SK-N-DZ (cell line): ENCODE measurements at places on chromosomes 11 and 22.

DNA sequence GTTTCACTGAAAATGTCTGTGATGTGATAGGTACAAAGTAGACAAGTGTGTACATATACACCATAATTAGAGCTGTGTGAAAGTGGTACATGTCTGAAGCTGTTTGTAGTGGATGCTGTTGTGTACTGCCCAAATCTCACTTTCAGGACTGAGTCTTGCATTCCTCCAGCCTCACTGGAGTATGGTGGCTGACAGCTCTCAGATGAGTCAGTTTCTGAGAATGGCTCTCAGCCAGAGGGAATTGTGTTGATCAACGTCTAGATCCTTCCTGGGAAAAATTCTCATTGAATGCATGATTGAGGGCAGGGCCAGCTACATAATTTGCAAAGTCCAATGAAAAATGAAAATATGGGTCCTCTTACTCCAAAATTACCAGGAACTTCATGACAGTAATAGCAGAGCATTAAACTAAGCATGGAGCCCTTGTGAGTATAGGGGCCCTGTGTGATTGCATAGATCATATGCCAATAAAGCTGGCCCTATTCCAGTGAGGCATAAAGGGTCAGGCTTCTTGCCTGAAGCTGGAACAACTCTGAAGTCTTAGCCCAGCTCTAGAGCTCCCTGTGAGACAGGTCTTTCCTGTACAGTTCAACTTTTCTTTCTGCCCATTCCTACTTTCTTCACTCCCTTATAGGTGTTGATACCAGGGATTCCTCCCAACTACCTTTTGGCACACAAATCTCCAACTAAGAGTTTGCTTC lies 10.8 kb upstream of the CYP2R1 start:
- no peak for DNase-seq

- DNase-seq: no peak
These were observed 13.6 kb upstream of the RFPL2 start for GRCh38 chr22:32218470-32218869.

DNA sequence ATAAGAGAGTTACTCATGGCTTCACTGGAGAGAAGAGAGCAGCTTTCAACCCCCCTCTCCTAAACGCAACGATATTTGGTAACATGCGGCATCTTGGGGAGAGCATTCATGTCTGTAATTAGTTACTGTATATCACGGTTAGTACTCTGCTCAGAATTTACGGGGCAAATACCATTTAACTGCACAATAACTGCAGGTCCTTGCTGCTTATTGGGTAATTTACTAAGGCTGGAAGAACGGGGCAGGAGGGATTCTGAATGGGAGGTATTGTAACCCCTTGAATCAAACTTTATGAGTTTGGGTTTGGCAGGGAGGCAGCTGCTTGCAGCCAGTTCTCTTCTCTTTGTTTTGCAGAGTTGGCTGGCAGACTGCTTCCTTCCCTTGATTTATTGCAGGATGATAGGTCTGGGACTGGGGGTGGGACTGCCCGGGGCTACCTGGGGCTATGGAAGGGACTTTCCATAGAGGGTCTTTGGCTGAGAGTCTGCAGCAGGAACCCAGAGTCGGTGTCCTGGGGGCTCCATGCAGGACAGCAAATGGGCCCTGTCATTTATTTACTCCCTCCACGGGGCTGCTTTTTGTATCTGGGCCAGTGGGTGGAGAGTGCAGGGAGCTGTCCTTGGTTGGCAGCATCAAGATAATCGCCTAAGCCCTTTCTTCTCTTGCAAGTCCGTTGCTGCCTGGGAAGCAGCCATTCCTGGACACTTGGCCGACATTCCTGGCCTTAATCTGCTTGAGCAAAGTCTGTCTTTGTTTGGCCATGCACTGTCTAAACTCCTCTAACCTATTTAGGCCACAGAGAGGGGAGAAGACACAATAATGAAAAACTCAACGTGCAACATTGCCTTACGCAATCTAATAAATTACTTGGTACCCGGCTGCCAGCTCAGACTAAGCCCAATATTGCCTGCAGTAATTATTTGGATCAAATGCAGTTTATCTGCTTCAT lies 188.9 kb downstream of the ST3GAL4 start:
- no peak for DNase-seq

DNA sequence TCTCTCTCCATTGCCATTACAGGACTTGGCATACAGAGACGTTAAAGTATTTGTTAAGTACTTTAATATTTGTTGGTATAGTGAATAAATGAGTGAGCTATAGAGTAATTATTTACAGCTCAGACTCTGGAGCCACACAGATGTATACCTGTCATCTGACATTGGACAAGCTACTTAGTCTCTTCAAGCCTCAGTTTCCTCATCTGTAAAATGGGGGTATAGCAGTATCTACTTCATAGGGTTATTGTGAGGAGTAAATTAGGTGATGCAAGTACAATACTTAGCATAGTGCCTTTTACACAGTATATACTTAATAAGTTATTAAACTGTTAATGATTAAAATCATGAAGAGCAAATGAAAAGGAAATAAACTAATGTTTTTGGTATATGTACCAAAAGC lies 203.2 kb downstream of the NAV2 start:
- DNase-seq: no peak

DNA sequence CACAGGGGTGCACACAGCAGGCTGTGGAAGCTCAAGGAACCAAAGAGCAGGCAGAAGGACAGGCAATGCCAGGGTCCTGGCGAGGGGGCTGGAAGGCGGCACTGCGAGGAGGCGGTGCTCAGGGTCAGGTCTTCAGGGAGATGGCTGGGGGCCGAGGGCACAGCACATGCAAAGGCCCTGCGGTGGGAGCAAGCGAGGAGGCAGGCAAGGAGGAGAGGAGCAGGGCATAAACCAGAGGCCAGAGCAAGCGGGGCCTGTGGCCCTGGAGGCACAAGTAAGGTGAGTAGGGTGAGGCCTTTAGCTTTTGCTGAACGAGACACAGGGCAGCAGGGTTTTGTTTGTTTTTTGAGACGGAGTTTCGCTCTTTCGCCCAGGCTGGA lies 126.9 kb downstream of the ARHGAP8 start:
- no peak for DNase-seq

GRCh38 chr11:60876168-60876485 lies 8.8 kb downstream of the ZP1 start:
- DNase-seq: no peak

GRCh38 chr11:131691181-131692041 lies 321.0 kb downstream of the NTM start:
- no peak for DNase-seq

DNA sequence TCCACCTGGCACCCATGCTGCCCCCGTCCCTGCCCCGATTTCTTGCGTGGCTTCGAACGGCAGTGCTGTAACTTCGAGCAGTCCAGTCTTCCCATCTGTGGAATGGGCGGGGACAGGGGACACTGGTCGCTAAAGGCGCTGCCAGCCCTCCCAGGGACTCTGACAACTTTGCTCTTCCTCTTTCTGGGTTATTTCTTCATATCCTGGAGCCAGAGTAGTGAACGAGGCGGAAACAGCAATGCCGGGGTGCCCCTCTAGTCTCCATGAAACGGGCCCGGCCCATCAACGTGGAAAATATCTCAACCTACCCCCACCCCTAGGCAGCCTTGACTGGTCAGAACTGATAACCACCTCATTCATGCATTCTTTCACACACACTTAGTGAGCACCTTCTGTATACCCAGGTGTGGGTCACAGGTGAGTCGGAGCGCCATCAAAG lies 42.8 kb downstream of the TRIOBP start:
- no peak for DNase-seq

DNA sequence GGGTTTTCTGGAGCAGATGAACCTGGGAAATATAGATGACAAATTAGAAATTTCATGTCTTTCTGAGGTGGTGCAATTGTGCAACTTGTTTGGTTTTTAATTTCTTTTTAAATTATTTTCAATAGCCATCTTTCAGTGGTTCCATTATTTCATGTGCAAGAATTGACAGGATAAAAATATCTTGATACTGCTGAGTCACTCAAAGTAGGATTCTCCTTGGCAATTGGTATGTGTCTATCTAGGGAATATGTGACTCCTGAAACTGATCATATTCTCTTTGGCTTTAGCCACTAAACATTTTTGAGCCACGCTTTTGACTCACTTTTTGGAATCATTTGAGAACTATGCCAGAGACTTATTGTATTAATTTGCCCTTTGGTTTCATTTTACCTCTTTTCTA lies 331.5 kb downstream of the KCNA4 start:
- DNase-seq: no peak

DNA sequence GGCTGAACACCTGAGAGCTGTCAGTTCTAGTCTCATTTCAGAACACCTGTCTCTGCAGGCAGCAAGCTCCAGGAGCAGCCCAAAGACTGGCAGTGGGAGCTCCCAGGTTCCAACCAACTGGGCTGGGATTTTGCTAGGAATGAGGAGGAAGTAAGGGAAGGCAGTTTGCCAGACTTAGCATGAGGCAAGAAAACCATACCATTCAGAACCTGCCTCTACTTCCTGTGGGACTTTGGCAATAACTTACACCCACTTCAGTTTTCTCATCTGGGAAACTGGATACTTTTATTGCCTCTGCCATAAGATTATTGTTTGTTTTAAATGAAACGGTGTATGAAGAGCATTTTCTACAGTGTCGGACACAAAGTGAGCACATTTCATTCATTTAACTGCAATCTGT lies 363.7 kb upstream of the ISX start:
- DNase-seq: no peak

DNA sequence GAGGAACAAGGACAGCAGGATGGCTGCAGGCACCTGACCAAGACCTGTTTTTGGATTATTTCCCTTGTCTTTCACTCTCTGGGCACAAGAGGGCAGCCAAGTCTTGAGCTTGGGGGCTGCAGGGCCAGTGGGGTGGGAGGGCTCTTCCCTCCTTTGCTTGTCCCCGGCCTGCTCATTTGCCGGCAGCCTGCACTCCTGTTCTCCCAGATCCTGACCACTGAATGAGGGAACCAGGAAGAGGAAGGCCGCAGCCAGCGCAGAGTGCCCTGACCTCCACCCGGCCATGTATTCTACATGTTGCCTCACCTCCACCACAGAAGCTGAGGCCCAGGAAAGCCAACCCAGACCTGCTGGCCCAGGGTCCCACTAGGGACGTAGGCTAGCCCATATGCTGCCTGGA lies 15.5 kb upstream of the NNMT start:
- peak; percentile 51 for DNase-seq

- DNase-seq: no peak
These were observed 15.7 kb upstream of the PAX6 start for GRCh38 chr11:31826536-31827438.

GRCh38 chr22:20238536-20238900 lies 29.6 kb downstream of the RTN4R start:
- peak; percentile 82 for DNase-seq

DNA sequence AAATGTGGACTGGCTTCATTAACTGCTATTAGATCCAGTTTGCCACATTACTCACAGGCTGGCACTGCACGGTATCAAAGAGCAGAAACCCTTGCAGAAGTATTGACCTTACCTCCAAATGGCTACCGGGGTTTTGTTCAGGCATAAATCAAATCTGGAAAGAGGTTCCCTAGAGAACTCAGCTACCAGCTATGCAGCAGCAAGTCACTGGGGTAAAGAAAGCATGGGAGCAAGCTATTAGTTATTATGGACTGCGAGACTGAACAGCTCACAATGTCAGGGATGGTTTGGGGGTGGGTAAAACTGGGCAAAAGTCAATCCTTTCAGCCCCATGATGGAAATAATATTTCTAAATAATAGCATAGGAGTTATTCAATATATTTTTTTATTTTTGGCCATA lies 128.1 kb downstream of the FANCF start:
- DNase-seq: no peak

DNA sequence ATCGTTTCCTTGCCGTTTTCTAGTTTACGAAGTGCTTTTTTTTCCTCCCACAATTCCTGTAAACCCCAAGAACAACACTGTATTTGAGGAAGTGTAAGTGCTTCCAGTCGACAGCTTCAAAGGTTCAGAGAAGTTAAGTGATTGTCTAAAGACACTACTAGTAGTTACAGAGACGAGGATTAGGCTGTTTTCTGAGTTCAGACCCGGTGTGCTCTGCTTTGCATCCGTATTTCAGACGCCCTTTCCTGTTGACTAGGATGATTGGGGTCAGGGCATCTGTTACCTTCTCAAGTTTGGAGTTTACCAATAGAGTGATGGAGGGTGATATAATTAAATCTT lies 430 bp downstream of the CLP1 start:
- no peak for DNase-seq
